ENCODE measurements at places on chromosomes 16 and 17.

GRCh38 chr17:37446027-37446426 lies 39.3 kb downstream of the TADA2A start:
- no peak for DNase-seq

GRCh38 chr17:35299135-35299534 lies 56.3 kb downstream of the SLFN5 start:
- DNase-seq = no peak

DNA sequence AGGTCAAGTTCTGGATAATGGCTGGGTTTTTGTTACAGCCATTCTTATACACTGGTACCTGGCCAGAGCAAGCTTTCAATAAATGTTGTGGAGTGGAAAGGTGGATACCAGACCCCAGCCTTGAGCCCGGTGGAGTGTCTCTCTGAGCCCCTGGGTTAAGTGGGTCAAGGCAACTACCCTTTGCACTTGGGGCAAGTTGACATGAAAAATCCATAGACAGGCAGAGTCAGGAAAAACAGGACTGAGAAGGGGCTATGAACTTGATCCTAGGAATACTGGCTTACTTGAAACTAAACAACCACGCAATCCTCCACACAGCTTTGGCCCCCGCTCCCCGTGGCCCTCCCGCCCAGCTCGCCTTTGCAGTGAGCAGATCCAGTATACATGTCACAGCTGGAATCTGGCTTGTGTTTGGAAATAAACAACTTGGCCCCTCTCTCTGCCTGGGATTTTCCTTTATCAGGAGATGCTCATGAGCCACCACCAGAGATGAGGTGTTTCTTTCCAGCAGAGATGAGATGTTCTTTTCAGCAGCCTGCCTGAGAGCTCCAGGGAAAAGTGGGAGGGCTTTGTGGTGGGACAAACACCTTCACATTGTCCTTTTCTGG lies 65.9 kb downstream of the KSR1 start:
- no peak for DNase-seq

GRCh38 chr16:56387396-56387795 lies 37.9 kb downstream of the AMFR start:
- DNase-seq = no peak

- DNase-seq = no peak
Observed at GRCh38 chr16:50183316-50183715, 30.2 kb downstream of the TENT4B start.

- DNase-seq = no peak
Observed at GRCh38 chr16:11479916-11480315, 106.8 kb downstream of the LITAF start.

- no peak for DNase-seq
Observed at GRCh38 chr16:56986361-56986760, 3.0 kb upstream of the NLRC5 start.

DNA sequence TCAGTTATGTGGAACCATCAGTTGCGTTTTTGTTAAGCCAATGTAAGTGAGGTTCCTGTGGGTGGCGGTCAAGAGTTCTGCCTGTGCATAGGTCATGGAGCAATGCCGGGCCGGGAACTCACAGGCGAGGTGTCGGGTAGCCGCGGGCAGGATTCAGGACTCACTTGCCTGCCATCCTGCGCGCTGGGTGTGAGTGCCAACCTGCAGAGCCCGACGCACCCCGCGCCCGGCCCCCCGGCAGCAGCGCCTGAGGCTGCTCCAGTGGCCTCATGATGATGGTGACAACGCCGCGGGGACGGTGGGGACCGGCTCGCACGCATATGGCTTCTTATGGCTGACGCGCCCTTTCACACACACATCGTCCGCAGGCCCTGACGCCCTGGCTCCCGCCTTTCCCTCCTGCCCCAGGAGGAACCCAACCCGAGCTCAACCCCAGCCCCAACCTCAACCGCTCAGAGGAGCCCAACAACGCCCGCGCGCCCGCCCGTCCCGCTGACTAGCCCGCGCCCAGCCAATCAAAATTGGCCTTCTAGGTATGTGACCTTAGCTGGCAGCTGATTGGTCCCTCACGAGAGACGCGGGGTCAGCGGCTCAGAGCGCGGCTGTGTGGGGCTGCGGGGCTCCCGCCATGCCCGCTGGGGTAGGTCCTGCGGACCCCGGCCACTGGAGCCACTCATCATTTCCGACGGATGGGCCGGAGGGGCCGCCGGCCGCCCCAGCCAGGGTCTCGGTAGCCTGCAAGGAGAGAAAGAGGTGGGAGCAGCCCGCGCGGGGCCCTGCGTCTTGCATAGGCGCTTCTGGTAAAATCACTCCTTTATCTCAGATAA lies at the start of gene C16orf95:
Gene C16orf95, minus strand, starts transcription at position 470 of the 827 bp plus-strand sequence. Its CDS starts 150 bp downstream, at position 320.
- DNase-seq = peak; percentile 98

GRCh38 chr16:14341324-14342225 lies 270.5 kb downstream of the MRTFB start:
- no peak for DNase-seq

DNA sequence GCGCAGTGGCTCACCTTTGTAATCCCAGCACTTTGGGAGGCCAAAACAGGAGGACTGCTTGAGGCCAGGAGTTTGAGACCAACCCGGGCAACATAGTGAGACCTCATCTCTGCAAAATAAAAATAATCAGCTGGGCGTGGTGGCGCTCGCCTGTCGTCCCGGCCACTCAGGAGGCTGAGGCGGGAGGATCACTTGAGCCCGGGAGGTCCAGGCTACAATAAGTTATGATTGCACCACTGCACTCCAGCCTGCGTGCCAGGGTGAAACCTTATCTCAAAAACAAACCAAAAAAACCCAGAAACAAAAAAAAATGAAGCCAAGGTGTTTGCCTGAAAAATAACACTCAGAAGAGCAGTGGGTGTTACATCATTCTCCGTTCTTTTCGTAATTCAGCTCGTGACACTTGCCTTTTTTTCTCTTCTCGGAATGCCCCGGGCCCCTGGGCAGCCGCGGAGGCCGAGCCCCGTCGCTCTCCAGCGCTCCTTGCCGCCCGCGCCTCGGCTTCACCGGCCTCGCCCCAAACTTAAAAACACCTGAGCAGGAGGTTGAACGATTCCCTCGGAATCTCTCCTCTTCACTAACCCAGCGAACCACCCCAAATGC lies 17.0 kb downstream of the PRCD start:
- no peak for DNase-seq
